ENCODE measurements at places on chromosomes 3 and 15.

- no peak for DNase-seq
Observed at GRCh38 chr3:104886220-104886995, 480.3 kb upstream of the ALCAM start.

DNA sequence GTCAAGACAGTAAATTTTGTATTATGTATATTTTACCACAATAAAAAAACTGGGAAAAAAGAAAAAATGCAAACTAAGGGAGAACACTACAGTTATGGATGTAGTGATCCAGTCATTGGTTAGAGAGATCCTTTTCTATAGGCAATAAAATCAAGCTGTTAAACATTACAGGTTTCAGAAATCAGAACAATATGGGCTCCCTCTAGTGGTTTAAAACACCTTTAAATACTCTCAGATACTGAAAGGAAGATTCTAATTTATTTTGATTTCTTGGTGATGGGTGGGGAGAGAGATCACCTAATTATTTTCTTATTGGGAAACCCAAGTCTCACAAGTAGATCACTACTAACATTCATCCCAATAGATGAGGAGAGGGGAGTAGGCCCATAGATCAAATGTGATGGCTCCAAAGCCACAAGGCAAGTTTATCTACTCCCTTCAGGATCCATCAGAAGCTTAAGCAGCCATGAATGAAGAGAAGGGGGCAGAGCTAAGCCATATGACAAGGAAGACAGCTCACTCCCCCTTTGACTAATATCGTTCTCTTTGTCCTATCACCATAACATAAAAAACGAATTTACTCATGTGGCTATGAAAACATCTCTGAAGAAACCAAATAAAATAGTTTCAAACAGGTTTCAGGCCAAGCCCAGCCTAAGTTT, 118.6 kb downstream of the ANO10 start:
- DNase-seq: no peak

DNA sequence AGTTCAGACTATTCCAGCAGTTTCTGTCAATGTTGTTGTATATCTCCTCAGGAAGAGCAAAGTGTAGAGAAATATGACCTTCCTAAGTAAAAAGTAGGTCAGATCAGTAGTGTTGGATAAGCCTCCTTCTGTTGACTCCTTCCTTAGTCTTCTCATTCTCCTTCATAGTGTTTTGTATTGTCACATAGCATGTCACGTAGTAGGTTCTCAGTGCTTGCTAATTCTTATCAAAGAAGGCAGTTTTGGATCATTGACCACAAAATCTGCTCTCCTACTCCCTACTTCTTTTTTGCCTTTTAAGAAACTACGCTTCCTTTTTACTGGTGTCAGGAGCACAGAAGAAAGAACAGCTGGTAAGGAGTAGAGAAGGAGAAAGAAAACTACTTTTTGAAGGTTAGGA, 1.0 kb upstream of the MGA start:
- DNase-seq: no peak

DNA sequence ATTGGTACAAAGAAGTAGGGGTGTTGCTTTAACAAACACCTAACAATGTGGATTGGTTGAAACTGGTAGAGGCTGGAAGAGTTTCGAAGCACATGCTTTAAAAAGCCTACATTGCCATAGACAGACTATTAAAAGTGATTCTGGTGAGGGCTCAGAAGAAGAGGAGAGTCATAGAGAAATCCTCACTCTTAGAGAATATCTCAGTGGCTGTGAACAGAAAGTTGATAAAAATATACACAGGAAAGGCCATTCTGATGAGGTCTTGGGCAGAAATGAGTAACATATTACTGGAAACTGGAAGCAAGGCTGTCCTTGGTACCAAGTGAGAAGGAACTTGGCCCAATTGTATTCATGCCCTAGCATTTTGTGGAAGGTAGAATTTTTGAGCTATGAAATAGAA, 173.7 kb upstream of the CRBN start:
- DNase-seq: no peak

GRCh38 chr3:14329116-14329830, 73.1 kb upstream of the SLC6A6 start:
- peak; percentile 43 for DNase-seq

GRCh38 chr3:128486681-128487537, 6.1 kb downstream of the GATA2 start:
- DNase-seq: peak; percentile 22

DNA sequence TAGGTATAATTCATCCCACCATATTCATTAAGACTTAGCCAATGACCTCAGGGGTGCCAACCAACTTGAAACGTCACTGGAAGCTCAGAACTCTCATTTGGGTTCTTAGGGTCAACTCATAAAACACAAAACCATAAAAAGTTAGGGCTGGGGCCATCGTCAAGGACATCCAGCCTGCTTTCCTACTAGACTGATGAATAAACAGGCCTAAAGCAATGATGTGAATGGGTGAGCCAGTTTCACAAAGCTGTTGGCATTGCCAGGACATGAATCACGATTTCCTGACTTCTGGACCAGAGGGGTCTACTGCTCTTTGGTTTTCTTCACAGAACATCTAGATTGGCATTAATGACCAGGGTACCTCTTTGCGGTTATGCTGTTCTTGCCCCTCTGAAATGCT, 64.7 kb downstream of the EOMES start:
- DNase-seq: no peak

DNA sequence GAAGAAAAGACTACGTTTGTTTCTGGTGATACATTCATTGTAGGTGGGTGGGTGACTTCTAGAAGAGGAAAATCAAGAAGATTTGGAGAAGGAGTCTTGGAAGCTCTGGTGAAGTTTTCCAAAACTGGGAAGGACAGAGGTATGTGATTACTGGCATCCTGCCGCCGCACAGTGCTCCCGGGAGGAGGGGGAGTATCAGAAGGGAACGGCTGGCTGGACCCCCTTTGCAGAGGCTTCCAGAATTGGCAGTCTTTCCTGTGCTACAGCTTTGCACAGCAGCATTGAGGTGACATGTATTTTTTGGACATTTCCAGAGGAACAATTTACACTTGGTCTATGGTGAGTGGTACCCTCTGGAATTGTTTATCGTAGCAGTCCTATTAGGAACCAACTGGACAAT, 75.7 kb upstream of the EOMES start:
- DNase-seq: no peak

- no peak for DNase-seq
Observed at GRCh38 chr3:120634539-120634938, 38.4 kb downstream of the NDUFB4 start.

DNA sequence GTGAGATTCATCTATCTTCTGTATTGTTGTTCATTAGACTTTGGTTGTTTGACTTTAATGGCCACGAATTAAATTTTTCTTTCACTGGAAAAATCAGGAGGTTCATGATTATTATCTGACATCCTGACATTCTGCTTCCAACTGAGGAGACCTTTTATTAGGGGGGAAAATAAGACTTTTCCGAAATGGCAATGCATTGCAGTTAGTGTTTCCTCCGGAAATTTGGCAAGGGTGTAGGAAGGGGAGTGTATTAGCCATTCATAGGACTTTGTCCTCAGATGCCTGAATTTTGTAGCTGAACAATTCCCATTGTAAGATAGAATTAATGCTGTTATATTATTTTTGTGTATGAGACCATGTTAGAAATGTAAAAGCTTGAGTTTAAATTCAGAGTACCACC, 450.6 kb upstream of the TGFBR2 start:
- no peak for DNase-seq

GRCh38 chr3:141331377-141332318, 36.7 kb upstream of the ZBTB38 start:
- DNase-seq: no peak

DNA sequence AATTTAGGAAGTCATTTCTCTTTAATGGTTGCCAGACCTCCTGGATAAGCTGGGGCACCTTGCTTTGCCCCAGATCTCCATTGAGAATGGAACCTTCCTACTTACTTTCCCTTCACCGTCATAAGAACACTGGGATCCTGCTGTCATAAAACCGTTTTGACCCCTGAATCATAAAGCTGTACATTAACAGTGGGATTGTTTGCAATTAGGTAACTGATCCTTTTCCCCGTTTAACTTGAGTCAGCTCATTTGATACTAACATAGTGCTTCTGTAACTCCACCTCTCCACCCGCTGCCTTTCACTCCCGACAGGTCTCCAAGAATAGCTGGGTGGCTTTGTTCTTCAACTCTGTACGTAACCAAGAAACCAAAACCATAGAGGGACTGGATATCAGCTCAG, 308.2 kb upstream of the WNT5A start:
- no peak for DNase-seq

- no peak for DNase-seq
Observed at GRCh38 chr15:74134387-74135027, 4.1 kb downstream of the ISLR2 start.

DNA sequence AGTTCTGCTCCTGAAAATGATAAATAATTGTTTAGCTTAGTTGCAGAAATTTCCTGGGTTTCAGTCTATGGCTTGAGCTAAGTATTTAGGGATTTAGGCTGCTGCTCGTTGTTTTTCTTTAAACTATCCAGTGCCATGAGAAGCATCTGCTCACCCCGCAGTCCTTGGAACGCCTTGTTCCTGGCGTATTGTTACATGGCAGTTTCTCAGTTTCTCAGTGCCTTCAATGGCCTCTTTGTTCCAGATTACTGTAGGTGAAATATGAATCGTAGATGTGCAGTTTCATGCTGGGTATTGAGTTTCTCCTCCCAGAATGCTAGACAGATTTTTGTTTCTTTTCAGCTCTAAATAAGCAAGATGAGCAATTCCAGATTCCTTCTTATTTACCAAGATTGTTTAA, 269.5 kb upstream of the GBE1 start:
- DNase-seq: no peak

DNA sequence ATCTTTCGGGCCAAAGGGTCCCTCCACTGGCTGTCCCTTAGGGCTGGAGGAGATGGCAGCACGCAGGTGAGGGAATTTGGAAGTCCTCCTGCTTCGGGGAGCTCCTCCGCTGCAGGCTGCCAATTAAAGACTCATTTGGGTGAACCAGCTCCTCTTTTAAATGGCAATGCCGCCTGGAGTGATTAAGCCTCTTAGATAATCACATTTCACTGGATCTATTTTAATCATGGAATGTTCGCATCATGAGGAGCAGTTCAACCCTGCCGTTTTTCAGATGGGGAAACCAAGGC, 117.9 kb downstream of the LIPC start:
- no peak for DNase-seq

GRCh38 chr3:124773351-124774326, 43.4 kb downstream of the UMPS start:
- no peak for DNase-seq

GRCh38 chr3:71494212-71494611, 89.3 kb downstream of the FOXP1 start:
- DNase-seq: no peak

DNA sequence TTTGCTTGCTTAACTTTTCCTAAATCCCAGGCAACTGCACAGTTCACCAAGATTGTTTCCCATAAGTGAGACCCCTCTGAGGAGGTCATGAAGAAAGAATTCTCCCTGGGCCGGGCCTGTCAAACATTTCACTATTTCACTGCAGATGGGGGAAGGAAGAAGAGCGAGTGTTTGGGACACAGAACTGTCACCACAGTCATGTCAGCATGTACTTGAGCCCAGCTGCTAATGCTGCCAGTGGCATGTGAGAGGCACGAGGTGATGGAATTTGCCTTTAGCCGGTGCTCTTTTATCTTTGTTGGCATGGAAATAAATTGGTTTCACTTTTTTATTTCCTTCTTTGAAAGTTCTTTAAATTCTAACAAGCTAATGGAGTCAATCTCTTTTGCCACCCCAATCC, 277.9 kb upstream of the GADL1 start:
- no peak for DNase-seq

- DNase-seq: no peak
Observed at GRCh38 chr3:127884041-127884440, 31.0 kb upstream of the KBTBD12 start.

DNA sequence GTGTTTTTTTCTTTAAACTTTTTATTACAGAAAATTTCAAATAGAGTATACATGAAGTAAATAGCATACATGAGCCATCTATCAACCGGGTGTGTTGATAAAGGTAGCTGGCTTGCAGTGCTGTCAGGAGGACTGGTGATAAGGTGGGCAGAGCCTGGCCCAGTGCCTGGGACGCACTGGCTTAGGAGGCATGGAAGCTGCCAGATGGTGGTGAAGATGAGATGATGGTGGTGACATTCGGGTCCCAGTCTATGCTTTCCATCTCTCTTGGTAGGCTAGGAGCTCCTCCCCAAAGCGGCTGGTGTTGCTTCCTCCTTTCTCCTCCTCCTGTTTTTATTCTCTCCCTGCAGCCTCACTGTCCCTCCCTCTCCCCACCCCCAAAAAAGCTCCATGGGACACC, 101.7 kb downstream of the ADCY5 start:
- no peak for DNase-seq

- no peak for DNase-seq
Observed at GRCh38 chr15:69755551-69756310, 303.1 kb downstream of the RPLP1 start.

- no peak for DNase-seq
Observed at GRCh38 chr15:63519548-63520178, 15.3 kb downstream of the USP3 start.

DNA sequence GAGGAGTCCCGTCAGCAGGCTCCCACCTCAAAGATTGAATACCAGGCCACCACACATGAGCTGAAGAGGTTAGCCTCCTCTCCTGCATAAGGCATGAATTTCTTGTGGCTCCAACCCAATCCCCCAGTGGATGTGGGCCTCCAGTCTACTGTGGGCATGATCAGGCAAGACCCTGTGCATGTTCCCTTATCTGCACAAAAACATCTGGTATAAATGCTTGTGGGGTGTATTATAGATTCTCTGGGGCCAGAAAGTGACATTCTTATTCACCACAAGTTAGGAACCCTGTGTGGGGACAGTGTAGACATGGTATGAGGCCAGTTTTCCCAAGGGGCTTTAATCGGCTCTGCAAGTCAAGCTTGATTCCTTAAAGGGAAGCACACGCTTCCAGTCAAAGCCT, 18.2 kb upstream of the UBP1 start:
- DNase-seq: no peak

DNA sequence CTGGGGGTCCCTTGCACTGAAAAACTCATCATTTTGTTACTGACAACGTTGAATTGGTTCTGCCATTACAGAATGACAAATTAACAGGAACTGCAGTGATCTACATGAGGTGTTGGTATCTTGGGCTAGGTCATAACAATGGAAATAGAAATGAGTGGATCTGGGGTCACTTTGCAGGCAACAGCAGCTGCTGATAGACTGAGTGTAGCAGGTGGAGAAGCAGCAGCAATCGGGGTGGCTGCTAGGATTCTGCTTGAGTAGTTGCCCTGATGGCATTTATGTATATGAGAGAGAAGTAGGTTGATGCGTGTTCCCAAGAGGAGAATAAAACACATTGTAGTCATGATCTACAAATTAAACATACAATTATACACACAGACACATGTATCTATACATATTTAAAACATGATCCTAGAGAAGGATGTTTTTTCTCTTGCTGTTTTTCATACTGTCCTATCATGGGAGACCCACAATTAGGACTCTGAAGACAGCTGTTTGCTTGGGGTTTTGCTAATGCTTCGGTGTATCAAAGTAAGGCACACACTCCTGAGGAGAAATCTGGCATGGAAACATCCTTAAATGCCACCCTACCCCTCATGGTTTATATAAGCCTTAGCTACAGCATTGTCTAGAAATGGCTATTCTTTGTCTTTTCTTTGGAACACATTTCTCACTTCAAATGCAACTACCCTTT, 15.8 kb upstream of the THBS1 start:
- DNase-seq: no peak
